SJSA1 (cell line): ENCODE measurements at places on chromosomes 11 and 22. TPM values are rescaled to one million over a fixed set of nuclear protein-coding genes. Genes with fewer than 3 reads are reported as not detected.
A peak's percentile ranks its signal among the peaks of the same experiment; 100 is the strongest.

Gene SLC35F2
- total RNA-seq: 7.9 and 10.7 TPM in 2 replicates

DNA sequence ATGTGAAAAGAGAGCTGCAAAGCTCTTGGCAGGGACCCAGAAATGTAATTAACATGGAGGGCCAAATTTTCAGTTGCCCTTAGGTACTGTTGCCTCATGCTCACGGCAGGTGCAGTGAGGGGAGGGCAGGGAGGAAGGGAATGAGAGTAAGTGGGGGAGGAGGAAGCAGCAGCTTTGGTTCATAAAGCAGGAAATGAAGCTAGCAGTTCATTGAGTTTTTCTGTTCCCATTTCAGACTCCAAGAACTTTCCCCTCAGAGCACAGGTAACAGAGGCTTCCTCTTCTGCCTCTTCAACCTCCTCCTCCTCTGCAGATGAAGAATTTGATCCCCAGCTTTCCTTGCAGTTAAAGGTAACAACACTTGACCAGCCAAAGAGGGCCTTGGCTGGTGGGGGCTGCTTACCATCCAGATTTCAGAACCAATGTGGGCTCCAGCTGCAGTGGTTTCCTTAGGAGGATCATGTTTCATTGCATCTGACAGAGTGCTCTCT lies 57.9 kb upstream of the PARVA start:
- DNase-seq: no peak

- DNase-seq: peak; percentile 86
Observed at GRCh38 chr11:35083431-35084238, 55.3 kb upstream of the CD44 start.

Gene OR10G7
- not detected in 2 replicates for total RNA-seq

DNA sequence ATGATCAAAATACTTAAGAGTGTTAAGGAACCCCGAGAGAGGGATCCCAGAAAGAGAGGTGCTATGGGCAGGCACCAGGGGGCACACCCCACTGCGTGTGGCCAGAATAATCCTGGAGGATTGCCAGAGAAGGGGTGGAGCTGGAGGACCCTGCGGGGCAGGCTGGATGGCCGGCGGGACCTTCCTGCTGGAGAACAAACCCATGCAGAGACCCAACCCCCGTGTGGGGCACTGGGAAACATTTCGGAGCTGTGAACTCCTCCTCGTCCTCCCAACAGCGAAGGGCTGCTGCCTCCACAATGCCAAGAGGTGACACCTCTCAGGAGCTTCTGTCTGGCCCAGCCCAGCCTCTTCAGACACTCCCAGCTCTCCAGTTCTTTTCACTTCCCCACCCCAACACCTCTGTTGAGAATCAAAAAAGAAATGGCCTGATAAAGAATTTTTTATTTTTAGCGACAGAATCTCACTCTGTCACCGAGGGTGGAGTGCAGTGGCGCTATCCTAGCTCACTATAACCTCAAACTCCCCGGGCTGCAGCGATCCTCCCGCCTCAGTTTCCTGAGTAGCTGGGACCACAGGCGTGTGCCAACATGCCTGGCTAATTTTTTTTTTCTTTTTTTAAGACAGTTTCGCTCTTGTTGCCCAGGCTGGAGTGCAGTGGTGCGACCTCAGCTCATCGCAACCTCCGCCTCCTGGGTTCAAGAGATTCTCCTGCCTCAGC lies 25.6 kb downstream of the RHOD start:
- no peak for DNase-seq

GRCh38 chr22:10780281-10780680 lies 4747.7 kb upstream of the OR11H1 start:
- no peak for DNase-seq

Gene KLHL35
- 0.41 and 0.58 TPM in 2 replicates for total RNA-seq

GRCh38 chr11:12052676-12053605 lies 44.5 kb upstream of the DKK3 start:
- no peak for DNase-seq

Gene OR9Q1
- not detected in 2 replicates for total RNA-seq
